NK-92 treated with Interleukin-12 subunit alpha and Interleukin-12 subunit beta, amount 100 ng/mL, for 24 hours (cell line): ENCODE measurements at places on chromosomes 7 and 10.

- DNase-seq = no peak
Observed at GRCh38 chr7:18459484-18460245, 35.9 kb upstream of the HDAC9 start.

DNA sequence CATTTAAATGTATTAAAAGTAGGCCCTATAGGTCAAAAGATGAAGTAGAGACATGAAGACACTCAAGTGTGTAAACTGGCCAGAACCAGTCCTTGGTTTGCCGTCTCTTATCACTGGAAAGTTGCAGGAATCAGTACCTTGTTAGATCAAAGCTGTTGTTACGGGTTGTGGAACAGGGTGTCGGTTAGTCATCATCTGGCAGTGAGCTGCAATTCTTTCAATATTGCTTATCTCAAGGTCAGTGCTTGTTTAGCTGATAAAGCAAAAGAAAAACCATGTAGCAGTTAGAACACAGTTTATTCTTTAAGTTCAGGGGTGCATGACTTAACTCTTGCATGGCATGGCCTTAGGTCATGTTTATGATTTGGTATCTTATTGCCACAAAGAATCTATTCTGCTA is 10.0 kb upstream of the SLC13A1 start:
- no peak for DNase-seq

DNA sequence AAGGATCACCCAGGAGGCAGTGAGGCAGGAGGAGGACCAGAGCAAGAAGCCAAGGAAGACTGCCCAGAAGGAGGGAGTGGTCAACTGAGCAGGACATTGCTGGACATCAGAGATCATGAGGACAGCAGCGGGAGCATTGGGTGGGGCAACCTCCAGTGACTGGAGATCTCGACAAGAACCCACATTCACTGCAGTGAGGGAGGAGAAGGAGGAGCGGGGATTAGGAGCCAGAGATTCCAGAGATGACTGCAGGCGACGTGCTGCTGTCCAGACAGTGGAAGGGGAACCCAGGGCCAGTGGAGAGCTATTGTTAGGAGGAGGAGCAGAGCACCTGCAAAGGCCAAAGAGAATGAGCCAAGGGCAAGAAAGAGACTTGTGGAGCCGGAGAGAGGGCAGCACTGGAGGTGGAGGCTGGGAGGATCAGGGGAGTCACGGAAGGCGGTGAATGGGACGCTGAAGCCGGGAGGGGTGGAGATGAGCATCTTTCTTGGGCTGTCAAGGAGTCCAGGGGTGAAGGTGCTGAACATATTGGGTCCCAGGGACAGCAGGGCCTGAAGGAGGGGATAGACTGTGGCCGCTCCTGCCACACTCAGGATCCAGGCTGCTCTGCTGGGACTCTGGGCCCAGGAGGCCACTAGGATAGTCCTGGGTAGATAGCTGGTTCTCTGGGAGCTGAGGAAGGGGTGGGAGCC is 140.1 kb upstream of the UNC5B start:
- no peak for DNase-seq

DNA sequence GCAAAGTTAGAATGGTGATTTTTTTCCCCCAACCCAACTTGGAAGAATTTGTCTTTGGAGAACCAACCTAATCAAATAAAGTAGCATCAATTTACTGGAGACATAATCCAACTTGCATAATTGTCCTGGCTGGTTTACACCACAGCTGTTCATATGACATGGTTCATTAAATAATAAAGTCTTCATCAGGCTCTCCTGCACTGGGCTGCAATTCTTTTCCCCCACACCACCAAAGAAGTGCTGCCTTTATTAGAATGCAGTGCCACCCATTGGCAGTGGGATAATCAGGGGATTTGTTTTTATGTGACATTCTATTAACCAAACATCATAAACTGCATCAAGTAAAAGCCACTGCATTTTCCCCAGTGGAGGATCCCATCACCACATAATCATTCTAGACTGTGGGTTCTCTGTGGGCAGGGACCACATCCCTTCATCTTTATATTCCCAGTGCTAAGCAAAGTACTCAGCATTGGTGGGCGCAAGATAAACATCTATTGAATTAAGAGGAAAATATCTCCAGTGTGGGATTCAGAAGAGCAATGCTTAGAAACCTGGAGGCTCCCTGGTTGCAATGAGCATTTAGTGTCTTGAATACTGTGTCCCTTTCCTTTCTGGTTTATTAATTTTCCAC is 322.0 kb downstream of the KCNMA1 start:
- no peak for DNase-seq

DNA sequence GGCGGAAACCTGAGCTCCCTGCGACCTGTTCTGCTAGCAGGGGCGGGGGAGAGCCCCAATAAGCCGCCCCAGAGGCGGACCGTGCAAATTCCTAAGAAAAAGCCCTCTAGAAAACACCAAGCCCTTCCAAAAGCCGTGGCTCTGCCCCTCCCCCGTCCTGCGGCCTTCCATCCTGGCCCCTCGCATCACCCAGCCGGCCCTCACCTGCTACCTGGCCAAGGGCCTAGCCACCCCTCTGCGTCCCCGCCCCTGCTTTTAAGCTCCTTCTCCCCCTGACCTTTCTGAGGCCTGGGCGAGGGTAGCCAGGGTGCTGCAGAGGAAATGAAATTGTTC is 24.9 kb downstream of the SKIDA1 start:
- no peak for DNase-seq
